Esophagus squamous epithelium (tissue), 5 donors: ENCODE measurements at places on chromosomes 4 and X. TPM values are rescaled to one million over a fixed set of nuclear protein-coding genes. Genes with fewer than 3 reads are reported as not detected.
A peak's percentile ranks its signal among the peaks of the same experiment; 100 is the strongest.

- no peak for DNase-seq
- H3K27me3 ChIP-seq, result no peaks in the 10 kb centered on the region
- peaks cover 41% of the 10 kb centered on the region for H3K4me1 ChIP-seq
Measured at GRCh38 chr4:1793496-1793840, 375 bp downstream of the FGFR3 start.

The SLC2A9 gene
- 18.7 TPM for total RNA-seq

- no peak for DNase-seq
- peaks cover 12% of the 10 kb centered on the region for H3K36me3 ChIP-seq
- H3K27ac ChIP-seq, result no peak overlapping the region
Measured at GRCh38 chrX:135295944-135296305, 13.4 kb upstream of the ETDC start.

- no peaks in the 10 kb centered on the region for H3K27me3 ChIP-seq
- no peaks in the 10 kb centered on the region for H3K4me1 ChIP-seq
- no peak overlapping the region for H3K4me3 ChIP-seq
- no peak overlapping the region for H3K27ac ChIP-seq
- DNase-seq, result no peak
Measured at GRCh38 chr4:140652601-140653000, 83.8 kb upstream of the UCP1 start.

DNA sequence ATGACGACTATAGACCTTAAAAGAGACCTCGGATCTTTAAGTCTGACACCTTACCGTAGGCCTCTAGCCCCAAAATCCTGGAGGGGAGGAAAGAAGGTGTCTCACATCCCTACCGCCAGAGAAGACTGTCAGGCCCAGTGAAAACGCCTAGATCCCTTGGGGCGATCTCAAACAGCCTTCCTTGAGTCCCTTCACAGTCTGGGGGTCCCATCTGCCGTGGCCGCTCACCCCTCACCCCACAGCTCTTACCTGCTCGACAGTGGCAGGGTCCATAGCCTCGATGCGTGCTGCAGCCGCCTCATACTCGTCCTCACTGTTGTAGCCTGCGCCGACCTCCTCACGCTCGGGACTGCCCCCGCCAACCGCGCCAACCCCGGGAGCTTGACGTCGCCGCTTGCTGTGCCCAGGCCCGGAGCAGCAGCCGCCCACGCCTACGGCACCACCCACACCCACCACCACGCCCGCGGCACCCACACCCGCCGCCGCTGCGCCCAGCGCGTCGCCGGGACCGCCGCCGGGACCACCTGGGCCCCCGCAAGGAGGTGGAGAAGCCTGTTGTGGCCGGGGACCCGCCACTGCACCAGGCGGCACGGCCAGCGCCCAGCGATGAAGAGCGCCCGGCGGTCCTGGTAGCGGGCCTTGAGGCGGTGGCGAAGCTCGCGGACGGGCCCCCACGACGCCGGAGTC is 536 bp downstream of the OTUD5 start:
- peak overlapping the region; percentile 96 for H3K27ac ChIP-seq
- H3K27me3 ChIP-seq, result no peaks in the 10 kb centered on the region
- H3K36me3 ChIP-seq, result no peaks in the 10 kb centered on the region
- DNase-seq, result no peak
- H3K4me3 ChIP-seq, result peak overlapping the region; percentile 73
- peaks cover 61% of the 10 kb centered on the region for H3K4me1 ChIP-seq

- no peaks in the 10 kb centered on the region for H3K4me1 ChIP-seq
- no peak overlapping the region for H3K4me3 ChIP-seq
- H3K27ac ChIP-seq, result no peak overlapping the region
Measured at GRCh38 chr4:16116493-16116990, 32.7 kb upstream of the PROM1 start.

The CCDC149 gene
- total RNA-seq, result 1.8 TPM

- no peak overlapping the region for H3K27ac ChIP-seq
- H3K4me3 ChIP-seq, result no peak overlapping the region
- H3K27me3 ChIP-seq, result no peaks in the 10 kb centered on the region
- no peaks in the 10 kb centered on the region for H3K36me3 ChIP-seq
Measured at GRCh38 chr4:156290811-156291210, 337.1 kb upstream of the CTSO start.

- no peaks in the 10 kb centered on the region for H3K27me3 ChIP-seq
- no peak for DNase-seq
- no peaks in the 10 kb centered on the region for H3K36me3 ChIP-seq
- H3K27ac ChIP-seq, result no peak overlapping the region
Measured at GRCh38 chr4:85128246-85129204, 162.0 kb upstream of the WDFY3 start.

The CT45A6 gene
- total RNA-seq, result not detected

The SULT1B1 gene
- 1.7 TPM for total RNA-seq

DNA sequence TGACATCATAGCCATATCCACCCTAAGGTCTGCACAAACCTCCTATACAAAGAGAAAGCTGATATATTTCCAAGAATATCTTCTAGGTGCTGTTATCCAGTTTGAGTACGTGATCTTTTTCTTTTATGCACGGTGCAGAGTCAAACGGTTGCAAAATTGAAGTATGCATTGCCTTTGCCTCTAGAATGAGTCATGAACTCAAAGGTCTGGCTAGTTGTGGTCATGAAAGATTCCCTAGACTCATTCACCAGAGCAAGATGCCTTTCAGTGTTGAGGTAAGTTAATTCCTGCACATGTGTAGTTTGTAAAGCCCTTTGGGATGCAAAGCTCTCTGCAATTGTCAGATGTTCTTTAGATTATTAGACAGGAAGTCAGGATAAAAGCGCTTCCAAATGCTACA is 704.4 kb downstream of the PCDH19 start:
- H3K27ac ChIP-seq, result no peak overlapping the region
- no peaks in the 10 kb centered on the region for H3K4me1 ChIP-seq
- no peaks in the 10 kb centered on the region for H3K36me3 ChIP-seq
- no peaks in the 10 kb centered on the region for H3K27me3 ChIP-seq
- no peak overlapping the region for H3K4me3 ChIP-seq
- no peak for DNase-seq
